ENCODE measurements at places on chromosomes 1 and 21.
A peak's percentile ranks its signal among the peaks of the same experiment; 100 is the strongest.

GRCh38 chr1:228160201-228160761, 5.3 kb upstream of the IBA57 start:
- DNase-seq: no peak

DNA sequence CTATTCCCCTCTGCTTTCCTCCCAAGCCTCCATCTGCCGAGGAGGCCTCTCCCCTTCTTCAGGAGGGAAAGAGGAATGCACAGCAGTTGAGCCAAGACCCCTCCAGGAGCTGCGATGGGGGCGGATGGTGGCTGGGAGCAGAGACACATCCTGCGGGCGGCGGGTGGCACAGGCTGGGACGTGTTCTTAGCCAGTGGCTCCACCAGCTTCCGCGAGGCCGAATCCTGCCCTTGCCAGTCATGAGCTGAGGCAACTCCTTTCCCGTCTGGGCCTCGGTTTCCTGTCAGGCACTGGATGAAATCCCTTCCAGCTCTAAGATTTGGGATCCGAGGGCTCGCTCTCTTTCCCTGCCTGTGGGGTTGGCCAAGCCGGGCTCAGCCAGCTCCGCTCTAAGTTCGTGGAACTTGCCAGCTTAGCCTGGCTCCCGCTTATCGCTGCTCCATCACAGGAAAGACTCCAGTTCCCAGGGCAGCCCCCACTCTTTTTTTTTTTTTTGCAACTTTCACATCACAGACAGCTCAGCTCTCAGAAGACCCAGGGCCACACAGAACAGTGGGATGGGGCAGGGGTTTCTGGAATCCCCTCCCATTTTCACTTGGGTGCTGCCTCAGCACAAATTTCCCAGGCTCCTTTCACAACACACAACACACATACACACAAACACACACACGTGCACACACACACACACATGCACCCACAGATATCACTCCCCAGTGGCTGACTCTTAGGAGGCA, 506 bp downstream of the MYOM3 start:
- no peak for DNase-seq

GRCh38 chr1:36925251-36925650, 109.1 kb downstream of the GRIK3 start:
- no peak for DNase-seq

- no peak for DNase-seq
Measured at GRCh38 chr1:245693116-245693793, 538.5 kb downstream of the KIF26B start.

- no peak for DNase-seq
Measured at GRCh38 chr1:95542936-95543335, 308.9 kb downstream of the RWDD3 start.

DNA sequence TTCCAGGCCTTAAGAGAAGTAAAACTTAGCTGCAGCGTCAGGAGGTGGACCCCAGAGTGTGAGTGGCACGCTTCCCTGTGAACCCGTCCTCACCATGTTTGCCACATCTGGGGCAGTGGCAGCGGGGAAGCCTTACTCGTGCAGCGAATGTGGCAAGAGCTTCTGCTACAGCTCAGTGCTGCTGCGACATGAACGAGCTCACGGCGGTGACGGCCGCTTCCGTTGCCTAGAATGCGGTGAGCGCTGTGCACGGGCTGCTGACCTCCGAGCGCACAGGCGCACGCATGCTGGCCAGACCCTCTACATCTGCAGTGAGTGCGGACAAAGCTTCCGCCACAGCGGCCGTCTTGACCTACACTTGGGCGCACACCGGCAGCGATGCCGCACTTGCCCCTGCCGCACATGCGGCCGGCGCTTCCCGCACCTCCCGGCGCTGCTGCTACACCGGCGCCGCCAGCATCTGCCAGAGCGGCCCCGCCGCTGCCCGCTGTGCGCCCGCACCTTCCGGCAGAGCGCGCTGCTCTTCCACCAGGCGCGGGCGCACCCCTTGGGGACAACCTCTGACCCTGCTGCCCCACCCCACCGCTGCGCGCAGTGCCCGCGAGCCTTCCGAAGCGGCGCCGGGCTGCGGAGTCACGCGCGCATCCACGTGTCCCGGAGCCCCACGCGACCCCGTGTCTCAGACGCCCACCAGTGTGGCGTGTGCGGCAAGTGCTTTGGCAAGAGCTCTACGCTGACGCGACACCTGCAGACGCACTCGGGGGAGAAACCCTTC, 9.3 kb downstream of the ZNF672 start:
- DNase-seq: no peak

DNA sequence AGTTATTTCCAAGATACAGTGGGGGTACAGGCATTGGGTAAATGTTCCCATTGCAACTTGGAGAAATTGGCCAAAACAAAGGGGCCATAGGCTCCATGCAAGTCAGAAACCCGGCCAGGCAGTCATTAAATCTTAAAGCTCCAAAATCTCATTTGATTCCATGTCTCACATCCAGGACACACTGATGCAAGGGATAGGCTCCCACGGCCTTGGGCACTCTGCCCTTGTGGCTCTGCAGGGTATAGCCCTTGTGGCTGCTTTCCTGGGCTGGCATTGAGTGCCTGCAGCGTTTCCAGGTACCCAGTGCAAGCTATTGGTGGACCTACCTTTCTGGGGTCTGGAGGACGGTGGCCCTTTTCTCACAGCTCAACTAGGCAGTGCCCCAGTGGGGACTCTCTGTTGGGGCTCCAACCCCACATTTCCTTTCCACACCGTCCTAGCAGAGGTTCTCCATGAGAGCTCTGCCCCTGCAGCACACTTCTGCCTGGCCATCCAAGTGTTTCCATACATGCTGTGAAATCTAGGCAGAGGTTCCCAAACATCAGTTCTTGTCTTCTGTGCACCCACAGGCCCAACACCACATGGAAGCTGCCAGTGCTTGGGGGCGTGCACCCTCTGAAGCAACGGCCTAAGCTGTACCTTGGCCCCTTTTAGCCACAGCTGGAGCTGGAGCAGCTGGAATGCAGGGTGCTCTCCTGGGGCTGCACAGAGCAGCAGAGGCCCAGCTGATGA, 67.2 kb downstream of the HS2ST1 start:
- no peak for DNase-seq

- DNase-seq: no peak
Measured at GRCh38 chr21:42669041-42669440, 15.6 kb downstream of the PDE9A start.

DNA sequence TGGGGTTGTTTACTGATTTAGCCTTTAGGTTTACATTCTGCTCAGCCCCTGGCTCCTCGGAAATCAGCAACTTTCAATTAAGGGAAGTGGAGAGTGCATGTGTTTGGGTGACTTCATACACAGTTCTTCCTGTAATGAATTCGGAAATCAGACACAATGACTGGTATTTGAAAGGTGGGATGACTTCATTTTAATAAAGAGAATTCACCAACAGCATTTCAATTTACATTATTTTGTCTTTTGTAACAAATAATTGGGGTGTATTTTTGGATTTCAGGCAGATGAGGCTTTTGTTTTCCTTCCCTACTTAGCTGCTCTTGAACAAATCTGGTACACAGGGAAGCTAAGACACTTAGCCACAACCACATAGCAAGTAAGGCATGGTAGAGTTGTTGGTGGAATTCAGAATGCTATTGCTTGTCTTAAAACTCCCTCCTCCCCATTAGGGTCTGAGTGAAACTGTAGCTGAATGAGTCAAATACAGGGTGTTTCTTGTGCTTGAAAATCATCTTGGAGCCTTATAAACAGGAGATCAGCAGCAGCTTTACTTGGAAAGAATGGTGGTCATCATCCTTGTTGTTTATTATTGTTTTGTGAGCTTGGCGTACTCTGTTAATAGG, 917 bp downstream of the STX12 start:
- peak; percentile 43 for DNase-seq

- no peak for DNase-seq
Measured at GRCh38 chr1:218642033-218642948, 297.2 kb downstream of the TGFB2 start.

DNA sequence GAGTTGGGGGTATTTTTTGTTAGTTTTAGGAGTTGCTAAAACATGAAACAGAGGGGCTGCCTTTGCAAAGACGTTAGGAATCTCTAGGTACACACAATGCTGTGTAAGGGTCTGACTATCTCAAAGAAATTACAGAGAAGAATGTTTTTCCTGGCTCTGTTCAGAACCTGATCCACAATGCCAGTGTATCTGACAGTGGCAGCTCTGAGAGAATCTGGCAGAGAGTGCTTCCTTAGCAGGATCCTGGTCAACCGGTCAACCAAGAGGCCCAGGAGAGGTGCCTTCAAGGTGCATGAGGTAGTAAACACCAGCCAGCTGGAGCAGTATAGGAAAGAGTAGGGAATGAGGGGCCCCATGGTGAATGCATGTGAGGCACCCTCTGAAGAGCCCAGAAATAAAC, 40.9 kb upstream of the RGS1 start:
- DNase-seq: no peak

DNA sequence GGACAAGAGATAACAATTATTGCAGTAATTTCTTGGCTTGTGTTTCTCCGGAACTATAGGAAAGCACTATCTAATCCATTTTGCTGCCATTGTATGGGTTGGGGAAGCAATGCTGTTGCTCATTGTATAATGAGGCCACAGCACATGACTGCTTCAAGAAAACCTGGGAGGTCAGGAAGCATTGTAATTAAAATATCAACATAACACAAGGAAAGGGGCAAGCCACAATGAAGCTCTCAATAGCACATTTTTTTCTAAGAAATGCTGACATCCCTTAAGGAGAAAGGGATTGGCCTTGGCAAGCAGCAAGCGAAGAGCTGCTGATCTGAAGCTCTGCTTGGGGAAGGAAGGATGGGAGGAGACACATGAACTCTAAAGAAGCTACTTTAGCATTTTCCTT, 44.0 kb downstream of the PLPP3 start:
- no peak for DNase-seq

DNA sequence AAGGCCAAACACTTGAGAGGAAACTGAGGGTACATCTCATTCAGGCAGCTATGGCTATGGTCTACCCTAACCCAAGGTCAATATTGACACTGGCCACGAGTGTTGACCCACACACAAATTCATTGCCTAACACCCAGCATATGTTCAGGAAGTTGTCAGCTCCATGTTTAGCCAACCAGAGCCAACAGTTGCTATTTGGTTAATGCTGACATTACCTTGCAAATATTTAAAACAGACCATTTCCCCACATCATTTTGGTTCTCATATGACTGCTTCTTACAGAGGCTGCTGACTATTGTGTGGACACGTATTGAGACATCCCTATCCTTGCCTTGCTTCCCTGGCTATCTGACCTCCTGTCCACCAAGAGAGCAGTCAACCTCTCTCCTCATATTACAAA, 97.3 kb downstream of the LMX1A start:
- no peak for DNase-seq

GRCh38 chr1:114015075-114015474, 35.8 kb downstream of the OLFML3 start:
- DNase-seq: peak; percentile 60

DNA sequence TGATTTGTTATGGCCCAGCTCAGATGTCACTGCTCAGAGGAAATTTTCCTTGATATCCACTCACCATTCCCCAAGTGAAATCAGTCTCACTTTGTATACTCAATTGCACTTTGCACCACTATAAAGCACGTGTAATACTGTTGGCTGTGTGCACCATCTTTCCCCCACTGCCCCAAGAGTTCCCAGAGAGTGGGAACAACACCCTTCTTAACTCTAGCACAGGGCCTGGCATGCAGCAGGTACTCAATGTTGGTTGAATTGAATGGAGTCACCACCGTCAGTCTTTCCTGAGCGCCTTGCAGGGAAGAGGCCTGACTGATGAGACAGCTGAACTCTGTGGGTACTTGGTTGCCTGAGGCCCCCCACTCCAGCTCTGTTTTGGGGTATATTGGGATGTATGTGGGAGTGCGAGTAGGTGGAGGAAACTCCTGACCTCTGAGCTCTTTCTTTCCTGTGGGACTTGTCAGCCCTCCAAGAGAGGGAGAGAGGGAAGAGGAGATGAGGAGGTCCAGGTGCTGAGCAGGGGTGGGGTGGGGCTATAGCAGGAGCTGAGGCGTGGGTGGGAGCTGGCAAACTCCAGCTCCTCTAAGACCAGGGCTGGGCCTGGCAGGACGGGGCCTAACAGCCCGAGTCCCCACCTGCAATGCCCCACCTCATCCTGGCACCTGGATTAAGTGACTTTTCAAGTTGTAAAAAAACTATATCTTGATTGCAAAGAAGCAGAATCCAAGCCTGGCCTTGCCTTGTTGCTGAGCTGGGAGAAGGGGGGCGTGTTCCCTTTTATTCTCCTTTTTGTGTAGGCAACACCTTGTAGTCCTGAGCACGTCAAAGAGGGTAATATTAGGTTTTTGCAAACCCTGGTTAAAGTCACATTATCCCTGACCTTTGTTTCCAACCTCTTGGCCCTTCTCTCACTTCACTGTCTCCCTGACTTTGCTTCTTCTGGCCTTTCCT, 19.4 kb upstream of the WASF2 start:
- no peak for DNase-seq

DNA sequence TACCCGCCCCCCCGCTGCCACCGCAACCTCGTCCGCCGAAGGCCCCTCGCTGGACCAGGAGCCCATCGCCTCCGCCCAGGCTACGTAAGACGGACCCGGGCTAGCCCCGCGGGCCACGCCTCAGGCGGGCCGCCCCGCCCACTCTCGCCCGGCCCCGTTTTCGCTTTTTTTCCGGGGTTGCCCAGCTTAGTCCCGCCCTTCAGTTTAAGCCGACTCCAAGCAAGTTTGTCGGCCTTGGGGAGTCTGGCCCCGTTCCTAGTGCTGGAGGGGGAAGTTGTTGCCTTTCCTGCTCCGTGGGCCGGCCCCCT, 3.0 kb downstream of the RUSC1 start:
- DNase-seq: peak; percentile 90

- DNase-seq: peak; percentile 52
Measured at GRCh38 chr1:207798847-207799246, 47.0 kb downstream of the CD46 start.

GRCh38 chr21:15289896-15290841, 225.4 kb upstream of the NRIP1 start:
- DNase-seq: no peak

DNA sequence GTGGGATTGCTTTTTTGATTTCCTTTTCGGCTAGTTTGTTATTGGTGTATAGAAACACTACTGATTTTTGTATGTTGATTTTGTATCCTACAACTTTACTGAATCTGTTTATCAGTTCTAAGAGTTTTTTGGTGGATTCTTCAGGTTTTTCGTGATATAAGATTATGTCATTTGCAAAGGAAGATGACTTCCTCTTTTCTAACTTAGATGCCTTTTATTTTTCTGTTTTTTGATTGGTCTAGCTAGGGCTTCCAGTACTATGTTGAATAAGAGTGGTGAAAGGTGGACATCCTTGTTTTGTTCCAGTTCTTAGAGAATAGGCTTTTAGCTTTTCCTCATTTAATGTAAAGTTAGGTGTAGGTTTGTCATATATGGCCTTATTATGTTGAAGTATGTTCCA, 13.1 kb upstream of the NHLH2 start:
- DNase-seq: no peak

DNA sequence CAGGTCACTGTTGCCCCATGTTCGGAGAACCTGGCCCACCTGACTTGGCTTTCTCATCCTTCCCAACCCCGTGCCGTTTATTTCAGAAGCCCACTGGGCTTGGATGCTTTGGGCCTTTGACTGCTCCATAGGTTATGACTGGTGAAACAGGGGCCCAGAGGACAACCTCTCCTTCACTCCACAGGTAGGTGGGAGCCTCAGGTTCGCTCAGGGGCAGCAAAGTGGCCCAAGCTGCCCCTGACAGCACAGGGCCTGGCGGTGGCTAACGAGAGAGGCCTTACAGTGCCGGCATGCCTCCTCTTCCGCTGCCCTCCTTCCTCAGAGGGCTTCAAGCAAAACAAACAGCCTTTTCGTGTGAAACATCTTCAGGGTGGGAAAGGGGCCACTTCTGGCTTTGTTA, 16.9 kb downstream of the FAM89A start:
- DNase-seq: no peak

All from fibroblast of skin of back (primary cell).